Sigmoid colon (tissue), 7 donors: ENCODE measurements at places on chromosomes 5 and 9.

DNA sequence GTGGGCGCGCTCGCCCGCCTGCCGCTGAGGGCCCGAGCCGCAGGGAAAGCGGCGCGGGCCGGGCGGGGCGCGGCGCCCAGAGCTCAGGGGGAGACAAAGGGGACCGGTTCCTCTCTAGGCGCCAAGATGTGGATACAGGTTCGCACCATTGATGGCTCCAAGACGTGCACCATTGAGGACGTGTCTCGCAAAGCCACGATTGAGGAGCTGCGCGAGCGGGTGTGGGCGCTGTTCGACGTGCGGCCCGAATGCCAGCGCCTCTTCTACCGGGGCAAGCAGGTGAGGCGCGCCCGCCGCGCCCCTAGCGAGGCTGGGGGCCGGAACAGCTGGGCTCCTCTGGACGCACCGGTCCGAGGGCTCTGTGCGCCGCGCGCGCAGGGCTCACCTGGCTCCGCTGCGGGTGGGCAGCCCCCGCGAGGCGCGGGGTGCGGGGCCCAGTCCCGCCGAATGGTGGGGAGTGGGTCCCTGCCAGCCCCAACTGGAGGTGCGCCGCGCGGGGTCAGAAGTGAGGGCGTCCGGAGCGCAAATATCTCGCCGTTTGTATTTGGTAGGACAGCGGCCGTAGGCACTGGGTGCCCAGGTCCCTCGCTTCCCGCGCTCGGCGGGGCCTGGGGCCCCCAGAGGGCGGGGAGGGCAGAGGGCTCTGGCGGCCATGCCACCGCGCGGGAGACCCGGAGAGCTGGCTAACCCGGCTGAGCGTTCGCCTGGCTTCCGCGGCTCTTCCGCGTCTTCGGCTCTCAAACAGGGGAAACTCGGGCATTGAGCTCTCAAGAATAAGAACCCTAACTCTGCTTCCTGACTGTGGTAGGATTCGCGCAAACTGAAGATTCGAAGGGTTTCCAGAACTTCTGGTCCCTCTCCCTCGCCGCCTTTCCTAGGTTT lies 607 bp downstream of the UHRF2 start:
- DNase-seq = no peak

GRCh38 chr9:95005278-95006143 lies 279.0 kb downstream of the AOPEP start:
- DNase-seq = no peak

- DNase-seq = no peak
Measured at GRCh38 chr9:116264361-116264760, 110.8 kb downstream of the PAPPA start.

DNA sequence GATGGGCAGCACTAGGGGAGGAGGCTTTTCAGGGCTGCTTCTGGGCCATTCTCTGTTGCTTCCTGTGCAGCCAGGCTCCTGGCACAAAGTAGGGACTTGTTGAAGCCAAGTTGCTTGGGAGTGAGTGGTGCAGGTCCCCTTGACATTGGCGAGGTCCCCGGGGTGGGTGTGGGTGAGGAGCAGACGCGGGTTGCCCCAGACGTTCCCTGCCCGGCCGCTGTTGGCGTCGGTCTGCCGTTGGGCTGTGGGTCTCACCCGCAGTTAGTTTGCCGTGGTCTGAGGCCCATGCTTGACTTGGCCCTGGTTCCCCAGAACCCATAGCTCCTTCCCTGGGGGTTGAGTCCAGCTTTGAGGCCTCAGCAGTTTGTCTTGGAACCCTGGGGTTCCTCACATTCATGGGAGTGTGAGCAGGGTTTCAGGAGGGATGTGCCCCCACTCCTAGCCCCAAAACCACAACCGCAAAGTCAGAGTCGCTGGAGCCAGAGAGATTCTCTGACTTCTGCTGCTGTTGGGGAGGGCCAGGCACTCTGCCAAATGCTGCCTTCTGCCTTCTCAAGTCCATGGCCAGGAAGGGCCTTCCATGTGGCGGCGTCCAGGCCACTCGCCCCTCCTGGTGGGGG lies 77.5 kb downstream of the RXRA start:
- peak; percentile 92 for DNase-seq

GRCh38 chr5:59800347-59800893 lies 93.1 kb downstream of the PDE4D start:
- DNase-seq = no peak

- DNase-seq = no peak
Measured at GRCh38 chr5:77139001-77139400, 51.9 kb upstream of the ZBED3 start.

- DNase-seq = no peak
Measured at GRCh38 chr9:135614821-135615665, 24.3 kb downstream of the GLT6D1 start.

GRCh38 chr5:132737982-132738681 lies 786 bp upstream of the KIF3A start:
- no peak for DNase-seq

- DNase-seq = no peak
Measured at GRCh38 chr9:128415281-128415680, 5.4 kb upstream of the CERCAM start.

- DNase-seq = no peak
Measured at GRCh38 chr5:155729684-155730059, 597.3 kb upstream of the SGCD start.

DNA sequence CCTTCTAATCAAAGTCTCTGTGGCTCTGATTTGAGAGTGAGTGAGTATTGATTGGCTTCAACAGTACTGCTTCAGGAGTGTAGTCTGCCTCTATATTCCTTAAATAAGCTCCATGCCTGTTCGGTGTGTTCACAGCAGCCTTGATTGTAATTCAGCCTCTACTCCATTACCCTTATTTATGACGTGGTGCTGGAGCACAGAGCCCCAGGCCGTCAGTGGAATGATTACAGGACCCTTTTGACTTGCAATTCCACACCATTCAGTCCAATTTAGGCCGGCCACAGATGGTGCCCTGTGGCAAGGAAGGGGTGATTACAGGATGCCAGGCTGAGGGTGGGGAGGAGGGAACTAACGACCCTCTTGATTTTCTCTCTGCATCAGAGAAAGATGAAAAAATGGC lies 110.3 kb downstream of the ASTN2 start:
- DNase-seq = no peak

GRCh38 chr5:156456857-156457256 lies 129.9 kb downstream of the SGCD start:
- no peak for DNase-seq

DNA sequence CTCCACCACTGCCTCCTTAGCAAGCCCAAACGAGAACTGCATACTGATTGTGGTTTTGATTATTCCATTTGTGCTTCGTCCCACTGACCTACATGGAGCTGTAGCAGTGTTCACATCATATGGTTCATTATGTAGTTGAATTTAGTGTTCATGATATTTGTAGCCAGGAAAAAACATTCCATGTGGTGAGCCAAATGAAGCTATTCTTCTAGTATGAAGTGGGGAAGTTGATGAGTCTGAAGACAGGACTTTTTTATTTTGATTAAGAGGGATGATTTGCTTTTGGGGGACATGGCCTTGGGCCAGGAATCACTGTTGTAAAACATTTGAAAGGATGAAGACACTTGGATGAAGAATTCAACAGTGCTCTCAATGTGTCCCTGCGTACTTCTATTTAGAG lies 192.9 kb upstream of the SLC27A6 start:
- DNase-seq = no peak

DNA sequence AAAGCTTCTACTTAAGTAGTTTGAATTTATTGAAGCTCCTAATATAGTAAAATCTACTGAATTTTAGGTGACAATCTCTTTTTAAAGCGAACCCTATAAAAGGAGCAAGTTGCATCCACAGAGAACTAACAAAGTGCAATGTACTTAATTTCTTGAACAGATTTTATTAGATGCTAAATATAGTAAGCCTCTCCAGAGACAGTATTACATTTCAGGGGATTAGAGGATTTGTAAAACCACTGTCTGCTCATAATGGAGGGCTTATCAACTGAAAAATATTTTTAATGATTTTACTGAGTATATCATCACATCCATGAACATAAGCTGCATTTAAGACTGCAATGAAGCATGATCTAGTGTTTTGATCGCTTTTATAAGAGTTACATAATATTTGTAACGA lies 230.0 kb upstream of the EFNA5 start:
- no peak for DNase-seq

DNA sequence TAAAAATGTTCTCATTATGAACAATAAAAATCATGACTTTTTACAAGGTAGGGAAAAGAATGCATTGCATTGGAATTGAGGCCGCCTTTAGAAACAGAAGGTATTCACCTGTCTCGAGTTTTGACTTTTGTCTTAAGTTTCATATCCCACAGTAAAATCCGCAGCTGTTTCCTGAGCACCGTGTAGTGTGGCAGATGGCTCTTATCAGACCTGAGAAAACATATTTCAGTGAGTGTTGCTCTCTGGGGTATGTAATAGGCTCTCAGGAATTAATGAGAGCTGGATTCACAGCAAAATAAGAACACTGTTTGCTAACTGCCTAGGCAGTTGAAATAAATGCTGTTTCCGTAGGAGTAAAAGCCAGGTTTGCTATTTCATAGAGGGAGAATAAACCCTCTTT lies 221.4 kb downstream of the CFAP90 start:
- DNase-seq = no peak

GRCh38 chr5:153983885-153984284 lies 54.8 kb downstream of the FAM114A2 start:
- DNase-seq = no peak

DNA sequence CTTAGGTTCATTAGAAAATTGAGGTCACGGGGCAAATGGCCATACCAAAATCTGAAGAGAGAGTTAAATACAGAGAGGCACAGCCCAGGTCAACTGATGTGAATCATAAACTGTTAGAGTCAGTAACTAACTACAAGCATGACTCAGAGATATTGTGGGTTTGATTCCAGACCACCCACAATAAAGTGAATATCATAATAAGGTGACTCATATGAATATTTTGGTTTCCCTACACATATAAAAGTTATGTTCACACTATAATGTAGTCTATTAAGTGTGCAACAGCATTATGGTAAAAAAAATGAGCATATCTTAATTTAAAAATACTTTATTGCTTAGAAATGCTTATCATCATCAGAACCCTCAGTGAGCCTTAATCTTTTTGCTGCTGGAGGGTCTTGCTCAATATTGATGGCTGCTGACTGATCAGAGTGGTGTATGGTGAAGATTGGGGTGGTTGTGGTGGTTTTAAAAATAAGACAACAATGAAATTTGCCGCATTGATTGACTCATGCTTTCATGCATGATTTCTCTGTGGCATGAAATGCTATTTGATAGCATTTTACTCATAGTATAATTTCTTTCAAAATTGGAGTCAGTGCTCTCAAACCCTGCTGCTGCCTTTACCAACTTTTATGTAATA lies 53.1 kb upstream of the EDIL3 start:
- DNase-seq = no peak

GRCh38 chr9:96064826-96065481 lies 189.5 kb downstream of the ERCC6L2 start:
- DNase-seq = no peak

DNA sequence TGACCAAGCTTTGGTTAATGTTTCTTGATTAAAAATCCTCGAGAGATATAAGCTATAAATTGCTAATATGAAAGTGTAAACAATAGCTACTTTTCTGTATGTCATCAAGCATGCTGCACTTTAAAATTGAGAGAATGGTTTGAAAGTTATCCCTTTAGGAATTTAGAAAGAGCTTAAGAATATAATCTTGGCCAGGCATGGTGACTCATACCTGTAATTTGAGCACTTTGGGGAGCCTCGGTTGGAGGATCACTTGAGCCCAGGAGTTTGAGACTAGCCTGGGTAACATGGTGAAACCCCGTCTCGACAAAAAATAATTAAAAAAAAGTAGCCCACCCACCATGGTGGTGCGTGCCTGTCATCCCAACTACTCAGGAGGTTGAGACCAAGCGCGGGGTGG lies 12.2 kb upstream of the MROH2B start:
- no peak for DNase-seq

- DNase-seq = peak; percentile 14
Measured at GRCh38 chr5:168356592-168356991, 65.1 kb downstream of the WWC1 start.

DNA sequence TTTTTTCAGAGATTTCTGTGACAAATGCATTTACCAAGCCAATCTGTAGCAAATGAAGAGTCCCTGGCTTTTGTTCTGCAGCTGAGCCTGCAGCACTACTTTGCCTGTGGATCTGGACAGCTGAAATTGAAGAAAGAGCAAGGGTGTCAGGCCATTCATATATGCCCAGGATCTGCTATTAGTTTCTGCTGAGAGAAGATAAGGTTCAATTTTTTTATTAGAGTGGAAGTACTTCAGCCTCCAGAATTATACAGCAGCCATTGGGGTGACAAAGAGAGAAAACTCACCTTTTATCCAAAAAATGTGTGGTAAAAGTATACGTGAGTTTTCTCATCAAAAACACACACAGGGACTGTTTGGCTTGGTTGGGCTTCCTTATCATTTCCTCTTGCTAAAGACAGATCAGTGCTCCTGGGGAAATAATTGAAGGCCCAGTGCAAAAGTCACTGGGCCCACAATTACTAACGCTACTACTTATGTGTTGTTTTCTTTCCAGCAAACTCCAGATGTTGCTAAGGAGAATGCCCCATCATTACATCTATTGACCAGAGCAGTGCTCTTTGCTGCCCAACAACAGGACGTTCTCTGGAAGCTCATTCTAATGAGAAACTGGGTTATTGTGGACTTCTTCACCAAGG lies 138.6 kb downstream of the CEMIP2 start:
- DNase-seq = no peak

GRCh38 chr9:134644725-134645606 lies 3.4 kb downstream of the COL5A1 start:
- DNase-seq = peak; percentile 93

GRCh38 chr9:79300068-79300467 lies 271.7 kb upstream of the TLE4 start:
- DNase-seq = no peak

- DNase-seq = no peak
Measured at GRCh38 chr5:639253-639530, 27.1 kb downstream of the CEP72 start.

- DNase-seq = no peak
Measured at GRCh38 chr5:154038261-154038706, 426 bp downstream of the FAM114A2 start.

DNA sequence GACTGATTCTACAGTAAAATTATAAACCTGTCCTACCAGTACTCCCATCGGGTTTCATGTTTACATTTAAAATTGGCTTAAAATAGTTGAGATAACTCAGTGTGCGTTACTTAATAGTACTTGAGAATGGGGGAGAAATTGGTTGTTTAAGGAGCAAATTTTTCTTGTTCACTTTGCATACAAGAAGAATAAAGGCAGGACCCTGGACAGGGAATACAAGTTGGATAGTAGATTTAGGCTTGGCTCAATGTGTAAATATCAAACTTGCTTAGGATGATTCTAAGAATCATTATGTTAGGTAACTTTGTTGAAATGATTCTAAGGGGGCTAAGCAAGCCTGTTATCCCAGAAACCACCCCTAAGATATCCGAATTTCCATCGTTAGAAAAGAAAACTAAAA lies 448.4 kb upstream of the TLE4 start:
- DNase-seq = no peak
